ENCODE measurements at places on chromosomes 4 and X.

GRCh38 chrX:155873188-155873587 is 8.0 kb upstream of the VAMP7 start:
- H3K27ac ChIP-seq = no peak overlapping the region
- no peaks in the 10 kb centered on the region for H3K36me3 ChIP-seq
- H3K27me3 ChIP-seq = no peaks in the 10 kb centered on the region
- no peak for DNase-seq
- no peak overlapping the region for H3K4me3 ChIP-seq

DNA sequence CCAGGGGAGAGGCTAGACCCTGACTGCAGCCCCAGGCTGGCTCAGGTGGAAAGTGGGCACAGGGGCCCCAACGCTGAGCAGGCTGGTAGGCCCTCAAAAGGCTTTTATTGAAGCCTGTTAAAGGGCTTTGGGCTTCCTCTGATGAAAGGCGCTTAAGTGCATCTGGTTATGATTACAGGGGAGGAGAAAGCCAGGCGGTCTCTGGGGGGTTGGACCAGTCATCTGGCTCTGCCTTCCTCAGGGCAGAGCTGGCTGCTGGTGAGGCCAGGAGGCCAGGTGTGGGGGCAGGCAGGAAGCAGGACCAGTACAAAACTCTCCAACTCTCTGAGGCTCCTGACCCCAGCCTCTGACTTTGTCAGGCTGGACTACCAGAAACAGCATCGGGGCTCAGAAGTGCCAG is 68.8 kb upstream of the BCOR start:
- H3K4me1 ChIP-seq = peaks cover 20% of the 10 kb centered on the region
- no peak overlapping the region for H3K27ac ChIP-seq
- DNase-seq = no peak
- H3K27me3 ChIP-seq = no peaks in the 10 kb centered on the region

- peaks cover 40% of the 10 kb centered on the region for H3K4me1 ChIP-seq
- no peaks in the 10 kb centered on the region for H3K36me3 ChIP-seq
- no peak overlapping the region for H3K4me3 ChIP-seq
- H3K27ac ChIP-seq = no peak overlapping the region
Measured at GRCh38 chr4:2802618-2803531, 10.0 kb downstream of the SH3BP2 start.

DNA sequence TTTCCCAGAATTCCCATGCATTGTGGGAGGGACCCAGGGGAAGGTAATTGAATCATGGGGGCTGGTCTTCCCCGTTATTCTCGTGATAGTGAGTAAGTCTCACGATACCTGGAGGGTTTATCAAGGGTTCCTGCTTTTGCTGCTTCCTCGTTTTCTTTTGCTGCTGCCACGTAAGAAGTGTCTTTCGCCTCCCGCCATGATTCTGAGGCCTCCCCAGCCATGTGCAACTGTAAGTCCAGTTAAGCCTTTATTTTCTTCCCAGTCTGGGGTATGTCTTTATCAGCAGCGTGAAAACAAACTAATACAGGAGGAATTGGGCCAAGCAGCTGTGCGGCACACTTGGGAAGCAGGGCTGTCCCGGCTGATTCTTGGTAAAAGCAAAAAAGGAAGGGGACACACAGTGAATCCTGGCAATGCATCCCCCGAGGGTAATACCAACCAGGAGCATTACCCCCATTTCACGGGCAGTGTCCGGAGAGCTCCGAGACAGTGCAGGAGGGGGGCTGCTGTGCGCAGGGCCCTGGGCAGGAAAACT is 185.7 kb downstream of the AFAP1 start:
- H3K27ac ChIP-seq = peak overlapping the region; percentile 38
- no peak for DNase-seq
- no peak overlapping the region for H3K4me3 ChIP-seq
- H3K27me3 ChIP-seq = no peaks in the 10 kb centered on the region
- peaks cover 23% of the 10 kb centered on the region for H3K4me1 ChIP-seq

- no peak overlapping the region for H3K27ac ChIP-seq
- DNase-seq = no peak
- no peaks in the 10 kb centered on the region for H3K27me3 ChIP-seq
- no peak overlapping the region for H3K4me3 ChIP-seq
Measured at GRCh38 chrX:35728481-35728880, 69.7 kb upstream of the MAGEB16 start.

GRCh38 chrX:40175511-40176350 is 78.0 kb upstream of the BCOR start:
- no peaks in the 10 kb centered on the region for H3K36me3 ChIP-seq
- peak overlapping the region; percentile 89 for H3K27ac ChIP-seq
- peak overlapping the region; percentile 72 for H3K4me3 ChIP-seq
- DNase-seq = peak; percentile 89
- no peaks in the 10 kb centered on the region for H3K27me3 ChIP-seq
- peaks cover 24% of the 10 kb centered on the region for H3K4me1 ChIP-seq

GRCh38 chr4:160319221-160319867 is 1216.5 kb downstream of the RAPGEF2 start:
- no peak overlapping the region for H3K4me3 ChIP-seq
- no peak for DNase-seq
- H3K27ac ChIP-seq = no peak overlapping the region
- no peaks in the 10 kb centered on the region for H3K27me3 ChIP-seq

- no peaks in the 10 kb centered on the region for H3K4me1 ChIP-seq
- no peak overlapping the region for H3K27ac ChIP-seq
- no peaks in the 10 kb centered on the region for H3K27me3 ChIP-seq
- H3K36me3 ChIP-seq = no peaks in the 10 kb centered on the region
Measured at GRCh38 chr4:57100979-57101651, 9.1 kb downstream of the IGFBP7 start.

GRCh38 chrX:153438532-153438931 is 7.3 kb downstream of the TREX2 start:
- H3K36me3 ChIP-seq = no peaks in the 10 kb centered on the region
- no peaks in the 10 kb centered on the region for H3K27me3 ChIP-seq
- H3K4me1 ChIP-seq = no peaks in the 10 kb centered on the region
- DNase-seq = no peak
- H3K4me3 ChIP-seq = no peak overlapping the region
- no peak overlapping the region for H3K27ac ChIP-seq

DNA sequence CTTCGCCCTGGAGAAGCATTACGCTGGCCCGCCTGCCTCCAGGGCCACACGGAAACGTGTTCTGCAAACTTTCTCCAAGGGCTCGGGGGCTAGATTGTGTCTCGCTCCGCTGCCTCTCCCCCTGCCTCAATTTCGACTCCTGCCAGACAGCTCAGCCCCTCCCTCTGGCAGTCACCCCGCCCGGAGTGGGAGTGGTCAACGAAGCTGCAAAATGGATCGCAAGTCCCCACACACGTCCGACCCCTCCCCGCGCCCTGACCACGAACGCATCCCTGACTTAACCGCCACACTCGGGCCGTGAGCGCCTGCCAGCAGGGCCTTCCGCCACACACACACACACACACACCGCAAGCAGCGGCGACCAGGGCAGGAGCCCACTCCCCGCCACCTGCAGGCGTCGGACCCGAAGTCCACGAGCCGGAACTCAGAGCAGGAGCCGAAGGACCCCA is 47.0 kb upstream of the NKAP start:
- peaks cover 19% of the 10 kb centered on the region for H3K27me3 ChIP-seq
- no peaks in the 10 kb centered on the region for H3K36me3 ChIP-seq
- no peak overlapping the region for H3K27ac ChIP-seq
- no peak for DNase-seq
- no peak overlapping the region for H3K4me3 ChIP-seq
- no peaks in the 10 kb centered on the region for H3K4me1 ChIP-seq

- no peak overlapping the region for H3K27ac ChIP-seq
- no peaks in the 10 kb centered on the region for H3K36me3 ChIP-seq
- DNase-seq = peak; percentile 71
- H3K27me3 ChIP-seq = no peaks in the 10 kb centered on the region
Measured at GRCh38 chr4:76993787-76994641, 44.5 kb downstream of the SEPTIN11 start.

GRCh38 chr4:133440404-133440803 is 291.3 kb downstream of the PCDH10 start:
- H3K4me1 ChIP-seq = no peaks in the 10 kb centered on the region
- no peak for DNase-seq
- H3K4me3 ChIP-seq = no peak overlapping the region

DNA sequence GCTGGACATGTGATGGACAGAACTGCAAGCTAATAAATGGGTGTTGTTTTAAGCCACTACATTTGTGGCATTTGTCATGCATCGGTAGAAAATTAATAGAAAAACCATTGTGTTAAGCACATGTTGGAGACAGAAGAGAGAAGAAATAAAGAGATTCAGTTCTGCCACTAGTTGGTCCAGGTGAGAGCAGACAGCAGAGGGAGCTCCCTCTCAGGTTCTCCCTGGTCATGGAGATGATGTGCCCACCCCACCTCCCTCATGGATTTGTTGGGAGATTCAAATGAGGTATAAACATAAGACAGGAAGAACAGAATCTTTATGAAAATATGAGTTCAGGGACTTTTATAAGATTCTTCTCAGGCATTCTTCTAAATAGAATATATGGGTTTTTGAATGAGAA is 36.8 kb upstream of the OCIAD2 start:
- no peaks in the 10 kb centered on the region for H3K36me3 ChIP-seq
- H3K27me3 ChIP-seq = no peaks in the 10 kb centered on the region
- DNase-seq = no peak
- peaks cover 13% of the 10 kb centered on the region for H3K4me1 ChIP-seq
